ENCODE measurements at places on chromosomes 7 and 10. TPM values are rescaled to one million over a fixed set of nuclear protein-coding genes. Genes with fewer than 3 reads are reported as not detected.

The ZNF33B gene
- 19.9 TPM for polyA plus RNA-seq

GRCh38 chr7:20228654-20229053, 11.5 kb upstream of the MACC1 start:
- DNase-seq = no peak

GRCh38 chr7:24611130-24611529, 37.9 kb downstream of the PALS2 start:
- no peak for DNase-seq

GRCh38 chr10:133040198-133040597, 47.5 kb upstream of the ADGRA1 start:
- DNase-seq = no peak

- DNase-seq = no peak
Measured at GRCh38 chr10:130038019-130038555, 72.5 kb downstream of the C10orf143 start.

DNA sequence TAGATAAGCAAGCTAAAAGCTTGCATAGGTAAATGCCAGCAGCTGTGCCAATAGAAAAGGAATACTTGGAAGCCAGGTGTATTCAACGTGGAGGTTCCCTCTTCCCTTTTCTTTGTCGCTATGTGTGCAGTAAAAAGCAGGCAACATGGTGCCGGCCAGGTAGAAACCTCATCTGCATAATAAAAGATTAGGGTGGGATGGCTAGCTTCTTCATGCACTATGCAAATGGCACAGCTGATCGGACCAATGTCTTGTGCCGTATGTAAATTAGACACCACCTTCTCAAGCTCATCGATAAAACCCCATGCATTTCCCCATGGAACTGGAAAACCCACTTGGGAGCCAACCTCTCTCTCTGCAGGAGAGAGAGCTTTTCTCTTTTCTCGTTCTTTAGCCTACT, 150.9 kb upstream of the FOXK1 start:
- no peak for DNase-seq

The VCL gene
- polyA plus RNA-seq = 113 TPM

- DNase-seq = no peak
Measured at GRCh38 chr10:79375321-79376077, 28.2 kb downstream of the PPIF start.

- DNase-seq = no peak
Measured at GRCh38 chr7:6651851-6652445, 14.8 kb downstream of the ZNF316 start.

- no peak for DNase-seq
Measured at GRCh38 chr7:158003441-158004122, 584.0 kb downstream of the PTPRN2 start.

DNA sequence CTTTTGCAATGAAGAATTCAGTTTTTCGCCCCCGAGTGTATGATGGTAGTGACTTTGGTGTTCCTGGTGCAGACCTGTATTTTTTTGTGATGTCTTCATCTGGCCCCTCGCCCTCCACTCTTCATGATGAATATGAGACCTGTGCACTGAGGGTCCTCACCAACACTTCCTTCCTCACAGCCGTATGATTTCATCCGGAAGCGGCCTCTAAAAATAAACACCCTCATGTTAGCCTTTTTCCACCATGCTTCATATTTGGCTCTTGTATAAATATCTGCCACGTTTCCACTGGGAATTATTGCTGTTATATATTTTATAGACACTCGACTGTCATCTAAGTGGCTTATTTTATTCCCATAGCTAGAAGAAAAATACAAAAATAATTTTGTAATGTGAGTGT, 160.4 kb downstream of the MGMT start:
- DNase-seq = peak; percentile 66

GRCh38 chr10:129741978-129742741, 221.9 kb downstream of the EBF3 start:
- DNase-seq = no peak

GRCh38 chr10:50384898-50385297, 133.6 kb upstream of the ASAH2 start:
- DNase-seq = no peak

DNA sequence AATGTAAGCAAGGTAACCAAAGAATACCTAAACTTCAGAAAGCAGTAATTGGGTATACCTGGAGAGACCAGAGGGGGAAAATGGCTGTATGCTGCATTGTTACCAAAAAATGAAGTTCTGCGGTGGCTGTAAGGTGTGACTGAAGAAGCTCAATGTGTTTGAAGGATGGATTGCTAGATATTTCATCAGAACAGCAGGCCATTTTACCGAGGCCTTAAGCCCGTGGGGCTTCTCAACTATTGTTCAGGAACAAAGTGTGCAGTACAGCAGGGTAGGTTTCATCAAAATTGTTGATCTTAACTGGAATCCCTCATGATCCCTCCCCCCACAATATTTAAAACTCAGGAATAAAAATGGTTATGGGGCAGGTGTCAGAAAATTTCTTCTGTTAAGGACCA, 204.0 kb upstream of the GHITM start:
- no peak for DNase-seq

DNA sequence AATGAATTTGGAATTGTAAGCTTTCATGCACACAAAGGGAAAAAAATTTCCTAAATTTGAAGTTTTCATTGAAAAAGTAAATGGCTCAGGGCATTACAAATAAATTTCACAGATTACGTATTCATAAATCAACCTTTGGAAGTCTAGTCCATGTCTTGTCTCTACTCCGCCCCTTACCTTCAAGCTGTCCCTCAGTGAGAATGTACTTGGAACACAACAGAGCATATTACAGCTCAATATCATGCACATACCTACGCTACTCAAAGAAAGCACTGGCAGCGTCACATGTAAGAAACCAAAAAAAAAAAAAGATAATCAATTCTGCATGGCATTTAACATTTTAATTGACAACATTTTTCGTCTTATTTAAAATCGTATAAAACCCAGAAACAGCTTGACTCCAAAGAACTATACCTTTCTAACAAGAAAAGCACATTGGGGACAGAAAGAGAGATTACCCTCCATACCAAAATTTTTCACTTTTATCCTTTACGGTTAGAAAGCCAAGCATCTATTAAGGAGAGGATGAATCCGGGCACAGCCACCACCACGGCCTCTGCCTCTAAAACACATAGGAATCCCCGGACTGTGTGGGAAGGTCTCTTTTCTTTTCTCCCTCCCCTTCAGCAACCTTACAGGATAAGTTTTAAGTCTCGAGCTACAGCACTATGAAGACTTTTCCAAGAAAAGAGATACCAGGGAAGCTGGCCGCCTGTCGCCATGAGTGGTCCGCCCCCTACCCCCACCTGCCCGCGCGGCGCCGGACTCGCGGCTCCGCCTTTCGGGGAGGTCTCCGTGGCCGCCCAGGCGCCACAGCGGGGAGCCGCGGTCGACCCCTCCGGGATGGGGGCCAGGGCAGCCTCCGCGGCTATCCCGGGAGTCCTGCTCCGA, 1.1 kb downstream of the JMJD1C start:
- DNase-seq = no peak

DNA sequence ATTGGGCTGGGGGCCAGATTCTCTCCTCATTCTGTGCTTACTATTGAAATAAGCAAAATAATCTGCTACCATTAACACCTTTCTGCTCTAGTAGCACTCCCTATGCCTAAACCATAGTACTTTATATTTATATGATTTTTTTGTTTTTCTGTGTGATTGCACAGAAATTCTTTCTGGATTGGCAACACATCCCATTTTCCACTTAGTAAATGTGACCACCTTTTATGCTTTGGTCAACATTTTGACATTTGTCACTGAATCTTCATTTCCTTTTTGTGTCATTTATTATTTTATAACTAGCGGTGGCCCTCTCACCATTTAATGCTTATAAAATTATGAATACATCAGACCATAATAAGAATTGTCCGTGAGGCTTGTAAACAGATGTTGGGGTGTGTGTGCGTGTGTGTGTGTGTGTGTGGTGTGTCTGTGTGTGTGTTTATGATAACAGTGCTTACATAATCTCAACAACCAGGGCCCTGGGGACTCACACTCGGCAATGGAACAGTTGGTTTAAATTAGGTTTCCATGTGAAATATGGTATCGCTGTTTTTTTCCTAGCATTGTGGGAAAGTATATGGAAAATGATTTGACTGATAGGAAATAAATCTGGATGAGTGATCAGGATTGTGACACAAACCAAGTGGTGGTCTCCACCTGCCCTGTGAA, 138.9 kb downstream of the NOC3L start:
- DNase-seq = peak; percentile 42

DNA sequence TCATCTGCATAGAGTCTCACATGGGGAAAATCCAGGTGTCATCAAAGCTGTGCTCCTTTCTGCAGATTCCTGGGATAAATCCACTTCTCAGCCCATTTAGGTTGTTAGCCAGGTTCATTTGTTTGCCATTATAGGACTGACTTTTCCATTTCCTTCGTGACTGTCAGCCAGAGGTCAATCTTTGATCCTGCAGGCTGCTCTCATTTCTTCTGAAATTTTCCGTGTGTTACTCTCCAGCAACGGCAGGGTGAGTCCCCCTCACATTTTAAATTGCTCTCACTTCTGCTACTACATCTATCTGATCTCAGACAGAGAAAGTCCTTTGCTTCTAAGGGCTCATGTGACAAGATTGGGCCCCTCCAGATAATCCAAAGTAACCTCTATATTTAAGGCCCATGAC, 150.7 kb upstream of the BET1 start:
- DNase-seq = peak; percentile 48

- DNase-seq = no peak
Measured at GRCh38 chr7:136033413-136034031, 56.4 kb upstream of the MTPN start.

DNA sequence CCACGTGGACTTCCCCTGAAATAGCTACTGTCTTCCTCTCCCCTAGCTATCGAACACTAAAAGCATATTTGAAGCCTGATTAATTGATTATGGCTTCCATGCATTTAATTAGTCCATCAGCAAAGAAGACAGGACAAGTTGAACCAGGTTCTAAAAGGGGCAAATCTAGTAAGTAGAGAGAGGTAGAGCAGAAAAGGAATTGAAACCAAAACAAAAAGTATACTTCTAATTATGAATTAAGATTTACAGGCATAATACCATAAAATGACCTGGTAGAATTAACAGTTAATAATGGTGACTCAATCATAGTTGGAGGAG, 393 bp upstream of the DNAJC1 start:
- DNase-seq = no peak

The ZP3 gene
- polyA plus RNA-seq = 0.52 TPM

DNA sequence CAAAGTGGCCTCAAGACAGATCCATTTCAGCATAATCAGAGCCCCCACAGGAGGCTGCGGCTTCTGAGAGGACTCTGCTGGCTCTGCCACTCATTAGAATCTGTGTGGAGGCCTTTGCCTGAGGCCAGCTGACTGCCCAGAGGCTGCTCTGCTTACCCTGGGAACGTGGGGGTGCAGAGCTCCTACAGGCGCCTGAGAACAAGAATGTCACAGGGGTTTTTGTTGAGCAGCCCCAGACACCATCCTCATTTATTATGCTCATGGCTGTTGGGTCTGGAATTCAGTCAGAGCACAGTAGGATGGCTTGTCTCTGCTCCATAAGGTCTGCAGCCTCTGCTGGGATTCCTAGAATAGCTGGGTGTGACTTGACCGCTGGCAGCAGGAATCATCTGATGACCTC, 101.8 kb upstream of the GDF10 start:
- no peak for DNase-seq

The AGAP4 gene
- 7.8 TPM for polyA plus RNA-seq

GRCh38 chr10:24723788-24724380, at the start of gene ARHGAP21:
TSS of gene ARHGAP21 (minus strand) at chr10:24723887. CDS start at chr10:24721899, 1,988 bp downstream.
- peak; percentile 91 for DNase-seq

- DNase-seq = no peak
Measured at GRCh38 chr7:73332447-73332846, 4.5 kb downstream of the FKBP6 start.

GRCh38 chr7:110766864-110767263, 324.1 kb upstream of the LRRN3 start:
- DNase-seq = no peak

DNA sequence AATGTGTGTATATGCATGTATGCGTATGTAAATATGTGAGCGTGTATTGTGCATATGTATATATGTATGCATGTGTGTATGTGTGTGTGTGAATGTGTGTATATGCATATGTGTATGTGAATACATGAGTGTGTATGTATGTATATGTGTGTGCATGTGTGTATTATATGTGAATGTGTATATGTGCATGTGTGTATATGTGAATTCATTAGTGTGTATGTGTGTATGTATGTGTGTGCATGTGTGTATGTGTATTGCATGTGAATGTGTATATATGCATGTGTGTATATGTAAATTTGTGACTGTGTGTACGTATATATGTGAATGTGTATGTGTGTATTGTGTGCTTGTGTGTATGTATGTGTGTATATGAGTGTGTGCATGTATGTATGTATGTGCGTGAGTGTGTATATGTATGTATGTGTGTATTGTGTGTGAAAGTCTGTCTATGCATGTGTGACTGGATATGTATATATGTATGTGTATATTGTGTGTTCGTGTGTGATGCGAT, 455.9 kb downstream of the TYW1 start:
- DNase-seq = no peak

- no peak for DNase-seq
Measured at GRCh38 chr7:117179701-117180100, 143.2 kb downstream of the WNT2 start.

GRCh38 chr7:100965723-100966541, 3.4 kb upstream of the MUC12 start:
- DNase-seq = peak; percentile 18

The CTAGE8 gene
- polyA plus RNA-seq = not detected

The NUDT13 gene
- polyA plus RNA-seq = 4.3 TPM

GRCh38 chr7:49228426-49229098, 304.2 kb downstream of the CDC14C start:
- no peak for DNase-seq

The PON1 gene
- 0.88 TPM for polyA plus RNA-seq

DNA sequence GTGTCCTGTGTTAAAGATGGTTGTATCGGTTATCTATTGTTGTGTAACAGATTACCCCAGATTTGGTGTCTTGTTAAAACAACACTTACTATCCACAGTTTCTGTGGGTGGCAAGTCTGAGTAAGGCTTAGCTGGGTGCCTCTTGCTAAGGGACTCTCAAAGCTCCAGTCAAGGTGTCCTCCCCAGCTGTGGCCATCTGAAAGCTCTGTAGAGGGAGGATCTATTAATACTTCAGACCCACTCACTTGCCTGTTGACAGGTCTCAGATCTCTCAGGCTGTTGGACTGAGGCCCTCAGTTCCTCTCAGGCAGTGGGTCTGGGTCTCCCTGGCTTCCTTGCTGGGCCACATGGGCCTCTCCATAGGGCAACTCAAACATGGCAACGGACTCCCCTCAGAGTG, 19.6 kb downstream of the ARID5B start:
- no peak for DNase-seq

The TRIM24 gene
- polyA plus RNA-seq = 20.7 TPM

- DNase-seq = no peak
Measured at GRCh38 chr7:138814816-138815332, 16.9 kb upstream of the ATP6V0A4 start.

GRCh38 chr10:112834751-112835181, 115.3 kb upstream of the TCF7L2 start:
- DNase-seq = no peak

The C10orf105 gene
- 0.36 TPM for polyA plus RNA-seq

The PRF1 gene
- 0.48 TPM for polyA plus RNA-seq

- DNase-seq = no peak
Measured at GRCh38 chr7:66804001-66804400, 63.5 kb downstream of the RABGEF1 start.

GRCh38 chr10:13291821-13292773, 7.8 kb downstream of the PHYH start:
- DNase-seq = no peak

All from muscle of back (tissue), 13 donors.